ENCODE measurements at places on chromosomes 6 and 20.

DNA sequence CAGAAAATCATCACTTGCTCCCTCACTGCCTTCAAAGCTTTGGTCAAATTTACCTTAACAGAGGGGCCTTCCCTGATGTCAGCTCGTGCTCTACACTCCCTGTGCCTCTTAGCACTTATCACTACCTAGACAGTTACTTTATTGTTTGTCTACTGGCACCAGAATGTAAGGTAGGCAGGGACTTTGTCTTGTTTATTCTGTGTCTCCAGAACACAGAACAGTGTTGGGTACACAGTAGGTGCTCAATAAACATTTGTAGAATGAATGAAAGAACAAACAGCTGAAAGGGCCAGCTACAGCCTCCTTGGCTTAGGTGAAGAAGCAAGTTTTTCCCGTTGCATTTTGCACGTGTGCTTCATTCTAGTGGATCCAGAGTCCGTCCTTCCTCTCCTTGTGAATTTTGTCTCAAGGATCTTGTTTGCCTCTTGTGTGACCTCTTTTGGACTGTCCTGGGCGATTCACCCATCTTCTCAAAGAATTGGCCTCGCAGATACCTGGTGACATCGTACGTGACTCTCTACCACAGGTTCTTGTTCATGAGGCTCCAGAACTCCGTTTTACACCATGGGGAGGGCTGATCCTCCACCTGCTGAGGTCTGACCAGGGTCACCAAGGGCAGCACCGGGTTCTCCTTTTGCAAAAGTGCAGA, 84.2 kb upstream of the ARMC2 start:
- DNase-seq = no peak

DNA sequence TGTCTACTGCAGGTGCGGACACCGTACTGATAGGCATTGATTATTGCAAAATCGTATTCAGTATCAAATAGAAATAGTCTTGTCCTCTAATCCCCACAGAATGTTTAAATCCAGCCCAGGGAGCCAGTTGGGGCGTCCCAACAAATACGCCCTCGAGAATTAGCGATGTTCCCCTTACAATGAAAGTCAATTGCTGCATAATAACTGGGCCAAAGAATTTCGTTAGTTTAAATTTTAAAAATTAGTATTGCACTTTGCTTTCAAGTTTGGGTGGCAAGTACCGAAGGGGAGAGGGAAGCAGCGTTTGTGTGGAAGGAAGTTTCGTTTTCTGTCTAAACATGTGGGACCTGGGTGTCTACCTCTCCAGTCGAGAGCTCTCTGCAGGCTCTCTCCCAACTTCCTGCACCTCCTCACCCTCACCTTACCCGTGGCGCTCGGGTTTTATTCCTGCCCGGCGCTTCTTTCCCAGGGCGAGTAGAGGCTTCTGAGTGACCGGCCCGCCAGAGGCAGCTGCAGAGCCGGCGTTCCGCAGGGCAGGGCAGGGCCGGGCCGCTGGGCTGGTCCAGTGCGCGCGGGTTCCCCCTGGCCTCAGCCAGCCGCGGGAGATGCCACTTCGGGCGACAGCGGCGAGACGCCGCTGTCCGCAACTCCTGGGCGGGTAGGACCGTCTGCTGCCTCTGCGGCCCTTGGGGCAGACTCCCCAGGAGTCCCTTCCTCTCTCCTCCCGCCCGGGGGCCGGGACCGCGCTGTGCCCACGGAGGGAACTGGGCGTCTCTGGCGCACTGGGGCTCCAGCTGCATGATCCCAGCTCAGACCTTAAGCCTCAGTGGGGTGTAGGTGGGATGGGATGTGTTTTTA, 862 bp upstream of the TFAP2C start:
- DNase-seq = no peak

GRCh38 chr6:147738516-147739162, 230.1 kb downstream of the SAMD5 start:
- no peak for DNase-seq

GRCh38 chr6:140003217-140003616, 628.8 kb upstream of the CITED2 start:
- no peak for DNase-seq

GRCh38 chr6:101086473-101086872, 205.3 kb upstream of the ASCC3 start:
- no peak for DNase-seq

GRCh38 chr20:1857466-1857865, 37.7 kb upstream of the SIRPA start:
- no peak for DNase-seq

GRCh38 chr20:23296841-23297701, 53.5 kb upstream of the NXT1 start:
- DNase-seq = no peak

DNA sequence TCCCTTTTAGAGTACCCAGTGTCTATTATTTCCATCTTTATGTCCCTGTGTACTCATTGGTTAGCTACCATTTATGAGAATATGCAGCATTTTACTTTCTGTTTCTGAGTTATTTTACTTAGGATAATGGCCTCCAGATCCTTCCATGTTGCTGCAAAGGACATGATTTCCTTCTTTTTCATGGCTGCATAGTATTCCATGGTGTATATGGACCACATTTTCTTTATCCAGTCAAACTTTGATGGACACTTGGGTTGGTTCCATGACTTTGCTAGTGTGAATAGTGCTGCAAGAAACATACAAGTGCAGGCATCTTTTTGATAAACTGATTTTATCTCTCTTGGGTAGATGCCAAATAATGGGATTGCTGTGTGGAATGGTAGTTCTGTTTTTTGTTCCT, 55.4 kb downstream of the ZBTB2 start:
- DNase-seq = no peak

- no peak for DNase-seq
These were observed 98.0 kb downstream of the ERMARD start for GRCh38 chr6:169849396-169849795.

- DNase-seq = no peak
These were observed 713 bp upstream of the RNF144B start for GRCh38 chr6:18386298-18386976.

DNA sequence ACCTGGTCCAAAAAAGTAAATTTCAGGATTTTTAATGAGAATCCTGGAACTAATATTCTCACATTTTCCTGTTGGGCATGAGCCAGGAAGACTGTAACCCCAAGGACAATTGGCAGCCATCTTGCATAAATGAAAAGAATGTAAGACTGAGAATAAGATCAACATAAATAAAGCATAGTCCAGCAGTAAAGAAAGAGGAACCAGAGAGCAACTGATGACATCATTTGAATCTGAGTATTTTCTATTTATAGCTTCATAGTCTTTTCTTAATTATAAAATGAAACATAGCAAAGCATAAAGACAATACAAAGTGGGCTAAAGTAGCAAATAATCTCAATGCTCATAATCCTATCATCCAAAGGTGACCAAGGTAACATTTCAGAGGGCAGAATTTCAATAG, 26.6 kb upstream of the FBXL4 start:
- DNase-seq = no peak

- DNase-seq = no peak
These were observed 4.4 kb upstream of the CCDC28A start for GRCh38 chr6:138769102-138769676.

- DNase-seq = no peak
These were observed 64.5 kb upstream of the DST start for GRCh38 chr6:56706981-56707726.

- DNase-seq = no peak
These were observed 1.4 kb upstream of the HSP90AB1 start for GRCh38 chr6:44245391-44245911.

DNA sequence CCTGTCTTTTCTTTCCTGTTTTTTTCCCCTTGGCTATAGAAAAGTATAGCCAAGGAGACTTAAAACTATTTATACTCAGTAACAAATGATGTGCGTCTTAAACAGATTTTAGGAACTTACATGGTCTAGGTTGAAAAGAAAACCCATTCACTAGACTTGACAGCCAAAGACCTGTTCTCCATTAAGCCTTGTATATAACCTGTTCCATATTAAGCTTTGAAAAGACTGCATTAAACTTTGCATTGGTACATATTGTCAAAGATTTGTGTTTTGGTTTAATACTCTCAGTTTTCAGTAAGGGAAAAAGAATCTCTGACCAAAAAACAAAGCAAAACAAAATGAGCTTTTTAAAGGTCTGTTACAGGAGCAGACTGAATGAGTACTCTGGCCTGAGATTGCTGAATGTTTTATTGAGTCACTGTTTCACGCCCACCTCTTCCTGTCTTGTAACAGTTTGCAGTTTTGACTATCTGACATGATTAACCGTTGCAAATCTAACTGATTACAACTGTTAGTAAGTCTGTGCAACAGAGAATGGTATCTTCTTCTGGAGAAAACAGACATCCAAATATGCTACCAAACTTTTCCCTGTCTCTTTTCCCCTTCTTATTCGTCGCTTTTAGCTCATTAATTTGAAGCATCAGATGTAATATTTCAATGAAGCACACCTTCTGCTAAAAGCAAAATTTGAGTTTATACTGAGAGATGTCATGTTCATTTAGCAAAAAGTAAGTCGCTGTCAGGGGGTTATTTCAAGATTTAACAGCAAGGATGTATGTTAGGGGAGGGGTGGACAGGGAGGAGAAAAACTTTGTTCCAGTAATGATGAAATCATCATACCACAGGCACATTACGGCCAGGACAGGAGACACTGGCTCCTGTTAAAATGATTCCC, 59.1 kb upstream of the SUPT3H start:
- DNase-seq = no peak

GRCh38 chr6:13005994-13006393, 289.4 kb downstream of the PHACTR1 start:
- DNase-seq = no peak

GRCh38 chr20:33789109-33789857, 21.9 kb upstream of the CHMP4B start:
- DNase-seq = no peak

DNA sequence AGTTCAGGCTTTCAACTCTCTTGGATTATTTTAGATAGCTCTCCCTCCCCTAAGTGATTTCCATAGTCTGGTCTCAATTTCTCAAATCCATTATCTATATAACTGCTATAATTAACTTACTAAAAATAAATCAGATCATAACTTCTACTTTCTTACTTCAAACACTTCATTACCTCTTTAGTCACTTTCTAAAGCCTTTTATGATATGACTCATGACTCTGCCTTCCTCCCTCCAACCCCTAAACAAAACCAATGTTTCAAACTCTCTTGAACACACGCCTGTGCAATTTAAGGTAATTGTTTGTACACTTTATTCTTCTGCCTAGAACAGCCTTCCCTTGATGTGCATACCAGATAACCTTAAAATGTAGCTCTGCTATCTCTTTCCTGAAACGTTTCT, 100.5 kb downstream of the LMBRD1 start:
- DNase-seq = no peak

- no peak for DNase-seq
These were observed 91.9 kb upstream of the SIRPA start for GRCh38 chr20:1803061-1803931.
